Breast epithelium (tissue), 4 donors: ENCODE measurements at places on chromosomes 7 and 10.

GRCh38 chr7:1618475-1618874 lies 48.6 kb upstream of the PSMG3 start:
- no peak for DNase-seq

- no peak for DNase-seq
Observed at GRCh38 chr10:110755781-110756180, 111.6 kb downstream of the RBM20 start.

DNA sequence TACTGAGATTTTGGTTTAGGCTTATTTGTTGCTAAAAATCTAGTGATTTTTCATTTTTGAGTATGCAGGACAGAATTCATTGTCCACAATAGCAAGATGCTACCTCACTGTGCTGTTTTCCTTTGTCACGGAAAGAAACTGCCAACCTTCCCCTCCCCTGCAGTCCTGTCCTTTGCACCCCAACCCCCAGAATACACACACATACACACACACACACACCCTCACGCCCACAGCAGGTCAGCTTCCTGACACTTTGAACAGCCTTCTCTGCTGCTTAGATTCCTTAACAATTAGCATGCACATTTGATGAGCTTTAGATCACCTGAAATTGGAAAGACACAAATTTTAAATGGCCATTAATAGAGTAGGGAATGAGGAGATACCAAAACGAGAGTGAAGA lies 32.1 kb downstream of the ARMC3 start:
- DNase-seq = no peak

DNA sequence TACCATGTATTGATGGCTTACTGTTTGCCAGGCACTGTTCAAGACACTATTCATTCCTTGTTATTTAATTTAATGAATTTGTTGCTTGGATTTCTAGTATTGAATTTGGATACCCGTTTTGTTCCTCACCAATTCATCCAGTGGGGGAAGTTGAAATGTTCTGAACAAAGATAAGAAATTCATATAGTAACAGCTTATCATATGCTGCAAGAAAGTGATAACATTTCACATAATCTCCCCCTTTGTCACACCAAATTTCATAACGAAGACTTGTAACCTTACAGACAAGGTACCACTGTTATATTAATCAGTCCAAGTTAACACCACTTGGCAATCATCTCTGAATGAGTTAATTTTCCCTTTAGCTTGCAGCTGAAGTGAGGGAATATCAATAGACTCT lies 42.1 kb downstream of the SCIN start:
- DNase-seq = no peak

GRCh38 chr7:136533732-136534131 lies 334.7 kb upstream of the CHRM2 start:
- DNase-seq = no peak

- no peak for DNase-seq
Observed at GRCh38 chr7:156732091-156732625, 91.6 kb downstream of the RNF32 start.

GRCh38 chr10:60704471-60704870 lies 73.8 kb upstream of the CDK1 start:
- no peak for DNase-seq

GRCh38 chr7:36054637-36055036 lies 98.4 kb upstream of the EEPD1 start:
- no peak for DNase-seq

GRCh38 chr10:118153287-118153686 lies 106.5 kb upstream of the RAB11FIP2 start:
- DNase-seq = no peak

DNA sequence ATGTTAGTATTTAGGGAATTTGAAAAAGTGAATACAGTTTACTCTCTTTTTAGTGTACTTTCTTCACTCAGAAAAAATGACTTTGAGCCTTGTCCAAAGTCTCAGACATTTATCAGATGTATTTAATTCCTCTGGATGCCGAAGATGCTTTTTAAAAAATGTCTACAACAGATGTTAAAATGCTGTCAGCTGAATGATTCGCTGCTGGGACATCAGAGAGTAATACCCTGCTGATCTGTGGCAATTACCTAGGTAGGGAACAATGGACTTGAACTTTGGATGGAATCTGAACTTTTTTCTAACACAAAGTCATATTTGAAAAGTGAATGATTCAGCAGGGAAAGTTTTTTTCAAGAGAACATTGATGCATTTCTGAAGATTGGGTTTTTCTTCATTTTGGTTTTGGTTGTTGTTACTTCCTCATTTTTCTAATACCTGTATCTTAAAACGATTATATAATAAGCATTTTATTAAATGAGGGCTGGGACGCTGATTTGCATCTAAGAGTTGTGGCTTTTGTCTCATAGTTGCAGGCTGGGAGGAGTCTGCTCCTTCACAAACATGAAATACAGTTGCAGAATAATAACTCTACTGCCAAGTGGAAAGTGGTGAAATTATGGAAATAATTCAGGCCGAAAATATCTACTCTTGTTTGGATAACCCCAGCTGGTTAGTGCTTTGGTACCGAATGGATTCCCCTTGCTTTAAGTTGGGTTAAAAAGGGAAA lies 98.0 kb downstream of the SPAG6 start:
- no peak for DNase-seq
